ENCODE measurements at places on chromosomes 7 and 10.

DNA sequence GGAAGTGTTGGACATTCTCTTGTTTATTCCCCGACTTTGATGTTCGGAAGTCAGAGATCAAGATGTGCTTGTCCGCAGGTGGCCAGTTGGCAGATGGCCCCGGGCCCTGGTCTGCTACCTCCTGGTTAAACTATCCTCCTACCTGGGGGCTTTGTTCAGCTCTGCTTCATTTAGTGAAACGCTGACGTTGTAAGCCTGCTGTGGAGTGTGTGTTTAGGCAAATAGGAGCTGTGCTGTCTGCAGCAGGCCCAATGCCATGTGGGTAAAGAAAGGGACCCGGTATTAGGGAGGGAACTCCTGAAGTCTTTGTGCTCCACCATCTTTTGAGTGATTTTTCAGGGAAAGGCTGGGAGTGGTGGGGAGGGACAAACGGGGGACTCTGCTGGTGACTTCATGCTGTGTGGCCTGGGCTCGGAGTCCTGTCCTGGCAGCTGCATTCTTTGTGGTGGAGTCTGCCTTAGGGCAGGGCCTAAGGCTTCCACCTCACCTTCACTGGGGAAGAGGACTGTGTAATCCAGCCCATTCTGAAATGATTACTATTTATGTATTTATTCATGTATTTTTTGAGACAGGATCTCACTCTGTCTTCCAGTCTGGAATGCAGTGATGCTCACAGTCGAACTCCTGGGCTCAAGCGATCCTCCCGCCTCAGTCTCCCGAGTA lies 171.1 kb upstream of the KLF6 start:
- no peak for DNase-seq

- DNase-seq: no peak
Observed at GRCh38 chr7:44093102-44093641, 10.8 kb upstream of the POLM start.

DNA sequence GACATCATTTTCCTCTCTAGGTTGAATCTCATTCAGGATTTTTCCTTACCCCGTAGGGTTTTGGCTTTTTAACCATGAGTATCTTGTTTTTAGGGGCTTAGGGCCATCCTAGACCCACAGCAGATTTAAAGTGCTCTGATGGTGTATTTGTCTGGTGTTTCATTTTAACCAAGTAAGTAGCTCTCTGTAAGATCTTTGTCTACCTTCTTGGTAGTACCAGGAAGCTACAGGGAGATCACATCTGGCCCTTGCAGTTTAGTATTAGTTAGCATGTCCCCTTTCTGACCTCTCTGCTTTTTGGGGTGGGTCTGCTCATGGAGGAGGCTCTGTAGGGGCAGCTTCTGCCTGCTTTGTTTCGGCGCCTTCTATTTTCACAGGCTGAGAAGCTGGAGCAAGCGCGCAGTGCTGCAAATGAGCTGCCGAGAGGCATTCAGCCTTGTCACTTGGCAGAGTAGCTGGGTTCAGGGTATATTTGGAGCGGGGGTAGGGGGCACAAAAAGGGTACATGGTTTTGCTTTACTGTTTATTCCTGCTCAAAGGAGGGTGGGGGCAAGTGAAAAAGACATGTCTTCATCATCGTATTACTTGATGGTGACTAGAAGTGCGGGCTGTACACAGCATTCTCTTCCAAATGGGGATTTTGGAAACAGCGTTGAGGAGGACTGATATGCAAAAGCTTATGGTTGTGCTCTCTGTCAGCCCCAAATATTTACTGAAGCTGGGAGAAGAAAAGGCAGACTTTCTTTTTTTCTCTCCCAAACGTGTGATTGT lies 146.3 kb downstream of the CELF2 start:
- no peak for DNase-seq

DNA sequence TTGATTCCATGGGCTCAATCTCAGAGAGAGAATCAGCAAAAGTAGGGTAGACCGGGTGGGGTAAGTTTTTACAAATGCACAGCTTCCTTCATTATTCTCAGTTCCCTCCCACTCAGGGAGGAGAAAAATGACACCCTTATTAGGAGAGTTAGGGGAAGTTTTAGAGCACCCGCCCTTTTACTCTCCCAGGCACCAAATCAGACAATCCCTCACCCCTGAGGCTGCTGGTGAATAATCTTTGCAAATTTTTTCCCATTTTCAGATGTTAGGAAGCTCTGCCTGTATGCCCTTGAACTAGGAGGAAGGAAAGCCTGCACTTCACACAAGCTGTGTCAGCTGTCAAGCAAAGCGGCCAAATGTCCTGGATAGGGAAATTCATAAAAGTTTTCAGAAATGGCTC lies 834.9 kb downstream of the GRID1 start:
- DNase-seq: no peak

GRCh38 chr10:127934383-127934782 lies 27.5 kb downstream of the PTPRE start:
- no peak for DNase-seq
